ENCODE measurements at places on chromosomes 2 and 18.

DNA sequence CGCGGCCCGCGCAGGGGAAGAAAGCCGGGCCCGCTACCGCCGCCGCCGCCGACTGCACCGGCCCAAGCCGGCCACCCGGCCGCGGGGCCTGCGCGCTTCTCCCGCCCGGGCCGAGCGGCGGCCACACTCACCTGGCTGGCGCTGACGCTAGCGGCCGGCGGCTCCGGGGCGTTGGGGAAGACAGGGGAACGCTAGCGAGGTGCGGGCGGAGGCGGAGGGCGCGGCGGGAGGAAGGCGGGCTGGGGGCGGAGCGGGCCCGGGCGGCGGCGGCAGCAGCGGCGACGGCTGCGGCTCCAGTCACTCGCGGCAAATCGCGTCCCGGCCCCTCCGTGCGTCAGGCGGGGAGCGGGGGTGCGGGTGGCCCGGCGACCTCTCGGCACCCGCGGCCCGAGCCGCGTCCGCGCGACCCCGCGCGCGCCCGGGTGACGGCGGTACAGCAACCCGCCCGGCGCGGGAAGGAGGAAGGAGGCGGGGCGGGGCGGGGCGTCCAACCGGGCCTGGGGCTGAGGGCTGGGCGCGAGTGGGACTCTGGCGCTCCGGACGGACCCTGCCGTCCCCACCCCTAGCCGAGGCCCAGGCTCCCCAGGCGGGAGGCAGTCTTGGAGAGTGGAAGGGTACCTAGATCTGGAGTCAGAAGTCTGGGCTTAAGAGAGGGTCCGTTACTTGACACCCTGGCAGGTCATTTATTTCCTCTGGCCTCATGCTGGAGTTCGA lies at the start of gene SESTD1:
Gene SESTD1, minus strand, starts transcription at position 465 of the 714 bp plus-strand sequence. CDS start 72,991 bp downstream, outside the sequence.
- peak; percentile 27 for DNase-seq

DNA sequence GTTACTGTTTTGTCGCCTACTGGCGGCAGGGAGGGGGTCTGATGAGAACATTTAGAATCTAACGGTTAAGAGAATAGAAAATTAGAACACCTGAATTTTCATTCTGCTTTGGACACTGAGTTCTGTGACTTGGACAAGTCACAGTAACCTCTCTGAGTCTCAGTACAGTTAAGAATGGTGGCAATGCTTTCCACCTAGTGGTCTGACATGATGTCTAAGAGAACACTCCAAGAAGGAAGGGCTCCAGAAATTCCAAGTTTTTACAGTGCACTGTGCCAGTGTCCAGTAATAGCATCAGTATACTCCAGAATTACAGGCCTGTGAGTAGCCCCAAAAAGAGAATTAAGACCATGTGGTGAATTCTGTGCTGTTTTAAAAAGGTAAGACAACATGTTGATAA lies 174.1 kb upstream of the ZFP36L2 start:
- DNase-seq: no peak

DNA sequence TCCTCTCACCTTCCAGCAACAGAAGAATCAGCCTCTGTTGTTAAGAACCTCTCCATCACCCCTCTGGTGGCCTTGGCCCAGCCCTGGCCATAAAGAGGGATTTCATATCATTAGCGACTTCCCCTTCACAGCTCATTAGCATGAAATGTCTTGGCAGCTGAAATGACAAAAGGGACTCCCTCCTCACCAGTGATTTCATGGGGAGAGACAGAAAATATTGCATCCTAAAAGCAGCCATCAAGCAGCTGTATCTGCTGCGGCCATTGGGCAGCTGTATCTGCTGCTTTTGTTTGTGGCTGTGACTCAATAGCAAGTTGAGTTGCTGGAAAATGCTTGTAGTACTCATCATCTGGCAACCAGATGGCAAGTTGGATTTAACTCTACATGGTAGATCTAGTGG lies 105.9 kb upstream of the RMDN2 start:
- no peak for DNase-seq

GRCh38 chr2:178718283-178718682 lies 88.9 kb downstream of the TTN start:
- DNase-seq: no peak

- no peak for DNase-seq
These were observed 35.6 kb downstream of the VIT start for GRCh38 chr2:36731941-36732672.

DNA sequence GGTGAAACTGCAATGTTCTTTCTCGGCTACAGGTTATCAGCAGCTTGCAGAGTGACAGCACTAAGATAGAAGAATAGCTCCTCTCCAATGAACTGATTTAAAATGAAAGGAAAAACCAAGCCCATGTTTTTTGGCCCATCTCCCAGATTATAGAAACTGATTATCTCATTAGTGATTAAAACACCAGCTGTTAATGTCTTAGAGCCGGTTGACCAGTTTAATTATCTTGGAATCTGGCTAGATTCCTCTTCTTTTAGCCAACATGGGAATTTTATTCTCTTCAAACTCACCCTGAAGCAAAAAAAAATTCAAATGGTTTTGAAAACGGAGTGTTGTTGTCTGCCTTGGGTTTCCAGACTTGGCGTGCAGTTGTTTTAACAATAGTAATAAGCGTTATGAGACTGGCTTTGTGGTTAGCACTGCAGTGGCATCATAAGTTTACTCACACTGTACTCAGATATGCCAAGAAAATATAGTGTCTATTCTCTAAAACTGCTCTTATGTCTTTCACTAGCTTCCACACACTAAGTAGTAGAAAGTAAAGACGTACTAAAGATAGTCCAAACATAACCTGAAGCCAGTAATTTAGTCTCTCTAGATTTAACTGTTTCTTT lies 665.3 kb downstream of the STK39 start:
- no peak for DNase-seq

All from central memory CD4-positive, alpha-beta T cell (primary cell).